ENCODE measurements at places on chromosomes 3 and 15.

DNA sequence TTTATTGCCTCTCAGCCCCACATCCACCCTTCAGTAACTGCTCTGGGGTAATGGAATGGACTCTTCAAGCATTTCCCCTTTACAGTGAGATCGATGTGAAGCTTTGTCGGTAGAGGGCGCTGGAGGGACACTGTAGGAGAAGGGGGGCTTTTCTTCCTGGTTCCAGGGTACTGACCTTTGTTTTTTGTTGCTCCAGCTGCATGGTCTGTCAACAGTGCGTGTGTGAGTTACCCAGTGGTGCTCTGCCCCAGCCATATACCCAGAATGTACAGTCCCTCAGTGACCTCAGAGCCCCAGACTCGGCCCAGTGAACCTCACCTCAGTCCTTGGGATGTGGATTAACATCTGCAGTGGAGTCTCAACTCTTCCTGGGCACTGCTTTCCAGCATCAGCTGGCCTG lies 180.3 kb upstream of the TSC22D2 start:
- no peak for DNase-seq

- peak; percentile 97 for DNase-seq
These were observed 461 bp upstream of the FAH start for GRCh38 chr15:80152180-80152895.

DNA sequence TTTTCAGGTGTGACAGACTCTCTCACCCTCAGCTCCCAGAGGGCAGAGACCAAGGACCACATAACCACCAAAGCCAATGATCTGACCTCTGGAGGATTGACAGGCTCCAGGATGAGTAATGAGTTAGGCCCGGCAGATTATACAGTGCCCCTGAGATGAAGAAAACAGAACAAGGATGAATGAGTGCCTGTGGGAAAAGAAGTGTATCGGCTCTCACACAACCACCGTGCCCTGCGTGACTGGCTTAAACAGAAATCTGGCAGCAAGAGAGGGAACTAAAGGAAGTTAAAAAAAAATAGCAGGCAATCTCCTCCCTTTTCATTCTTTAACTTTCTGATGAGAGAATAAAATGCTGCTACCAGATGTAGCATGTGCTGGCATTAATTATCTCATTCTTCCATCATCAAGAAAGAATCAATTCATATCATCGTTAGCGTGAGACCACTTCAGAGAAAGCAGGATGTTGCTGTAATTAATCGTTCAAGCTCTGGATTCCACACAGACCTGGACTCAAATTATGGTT lies 227.5 kb upstream of the COL8A1 start:
- no peak for DNase-seq

DNA sequence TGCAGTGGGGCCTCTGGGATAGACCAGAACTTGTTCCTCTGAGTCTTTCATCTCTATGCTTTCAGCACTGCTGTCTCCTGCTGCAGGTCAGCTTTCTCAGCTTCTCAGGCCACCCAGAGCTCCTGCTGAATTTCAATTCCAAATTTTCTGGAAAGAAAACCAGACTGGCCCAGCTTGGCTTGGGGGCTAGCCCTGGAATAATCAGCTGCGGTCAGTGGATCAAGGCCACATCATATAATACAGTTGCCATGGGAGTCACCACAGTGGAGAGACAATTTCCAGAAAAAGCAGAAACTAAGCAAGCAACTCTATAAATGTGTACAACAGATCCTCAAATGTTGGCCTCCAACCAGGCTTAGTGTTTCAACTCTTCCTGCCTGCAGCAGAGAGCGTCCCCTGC lies 91.1 kb upstream of the SLC24A5 start:
- no peak for DNase-seq
